ENCODE measurements at places on chromosomes 6 and 20.

DNA sequence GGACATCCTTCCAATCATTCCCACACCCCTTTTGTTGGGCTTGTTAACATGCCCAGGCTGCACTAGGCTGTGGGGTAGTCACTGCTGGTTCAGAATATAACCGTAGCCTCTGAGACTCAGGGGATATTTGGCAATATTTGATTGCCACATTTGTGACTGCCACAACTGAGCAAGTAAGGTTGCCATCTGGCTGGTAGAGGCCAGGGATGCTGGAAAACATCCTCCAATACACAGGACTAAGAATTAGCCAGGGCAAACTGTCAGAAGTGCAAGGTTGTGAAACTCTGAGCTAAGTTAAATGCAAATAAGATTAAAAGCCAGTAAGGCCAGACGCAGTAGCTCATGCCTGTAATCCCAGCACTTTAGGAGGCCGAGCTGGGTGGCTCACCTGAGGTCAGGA is 112.0 kb downstream of the ZMYND8 start:
- DNase-seq: no peak

DNA sequence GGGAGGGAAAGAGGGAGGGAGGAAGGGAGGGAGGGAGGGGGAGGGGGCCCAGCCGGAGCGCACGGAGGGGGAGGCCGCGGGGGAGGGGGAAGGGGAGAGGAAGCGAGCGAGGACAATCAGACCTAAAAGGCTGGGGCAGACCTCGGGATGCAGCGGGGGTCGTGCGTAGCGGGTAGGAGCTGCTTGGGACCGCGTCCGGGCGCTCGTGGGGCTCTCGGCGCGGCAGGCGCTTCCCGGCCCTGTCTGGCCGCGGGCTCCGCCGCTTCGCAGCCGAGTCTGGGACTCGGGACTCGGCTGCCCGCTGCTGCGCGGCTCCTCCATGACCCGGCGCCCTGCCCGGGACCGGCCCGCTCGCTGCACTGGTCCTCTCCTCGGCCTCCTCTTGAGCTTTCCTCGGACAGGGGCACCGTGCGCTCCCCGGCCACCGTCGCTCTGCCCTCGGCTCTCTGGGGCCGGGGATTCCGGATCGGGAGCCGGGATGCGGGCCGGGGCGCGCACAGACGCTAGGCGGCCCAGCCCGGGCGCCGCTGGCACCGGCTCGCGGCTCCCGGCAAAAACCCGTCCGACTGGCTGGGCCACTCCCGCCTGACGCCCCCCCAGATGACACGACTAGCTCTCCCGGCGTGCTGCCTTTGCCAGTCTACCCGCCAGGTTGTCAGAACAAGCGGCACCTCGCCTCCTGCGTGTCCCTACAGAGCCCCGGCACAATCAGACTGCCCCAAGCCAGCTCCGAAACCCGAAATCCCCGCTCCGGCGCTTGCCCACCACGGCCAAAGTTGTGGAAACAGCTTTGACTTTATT is 2.2 kb downstream of the TFAP2A start:
- no peak for DNase-seq

DNA sequence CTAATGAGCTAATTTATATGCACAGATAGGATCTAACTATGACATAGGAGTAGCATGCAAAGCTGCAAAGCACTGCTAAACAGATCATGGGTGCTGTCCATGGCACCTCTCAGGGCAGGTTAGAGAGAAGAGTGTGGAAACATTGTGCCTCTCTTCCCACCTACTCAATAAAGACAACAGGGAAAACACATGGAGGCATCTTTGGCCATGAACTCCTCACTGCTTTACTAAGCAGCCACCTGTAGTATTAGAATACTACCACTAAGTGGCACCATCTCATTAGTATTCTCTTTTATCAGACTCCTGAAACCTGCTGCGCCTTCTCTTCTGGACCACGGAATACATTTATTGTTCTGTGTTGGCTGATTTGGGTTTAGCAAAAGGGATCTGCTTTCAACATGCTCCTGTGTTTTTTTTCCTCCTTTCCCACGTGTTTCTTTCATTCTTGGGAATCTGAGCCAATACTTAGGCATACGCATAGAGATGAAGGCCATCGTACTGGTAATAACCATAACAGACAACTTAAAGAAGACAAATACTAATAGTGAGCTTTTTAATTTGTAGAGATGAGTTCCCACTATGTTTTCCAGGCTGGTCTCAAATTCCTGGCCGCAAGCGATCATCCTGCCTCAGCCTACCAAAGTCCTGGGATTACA is 9.4 kb upstream of the HDDC2 start:
- no peak for DNase-seq

- DNase-seq: no peak
These were observed 108.7 kb upstream of the MAP3K4 start for GRCh38 chr6:160882791-160883279.

- DNase-seq: no peak
These were observed 32.7 kb downstream of the OPRM1 start for GRCh38 chr6:154071711-154072110.

GRCh38 chr6:158970640-158971275 is 29.2 kb downstream of the RSPH3 start:
- DNase-seq: no peak

DNA sequence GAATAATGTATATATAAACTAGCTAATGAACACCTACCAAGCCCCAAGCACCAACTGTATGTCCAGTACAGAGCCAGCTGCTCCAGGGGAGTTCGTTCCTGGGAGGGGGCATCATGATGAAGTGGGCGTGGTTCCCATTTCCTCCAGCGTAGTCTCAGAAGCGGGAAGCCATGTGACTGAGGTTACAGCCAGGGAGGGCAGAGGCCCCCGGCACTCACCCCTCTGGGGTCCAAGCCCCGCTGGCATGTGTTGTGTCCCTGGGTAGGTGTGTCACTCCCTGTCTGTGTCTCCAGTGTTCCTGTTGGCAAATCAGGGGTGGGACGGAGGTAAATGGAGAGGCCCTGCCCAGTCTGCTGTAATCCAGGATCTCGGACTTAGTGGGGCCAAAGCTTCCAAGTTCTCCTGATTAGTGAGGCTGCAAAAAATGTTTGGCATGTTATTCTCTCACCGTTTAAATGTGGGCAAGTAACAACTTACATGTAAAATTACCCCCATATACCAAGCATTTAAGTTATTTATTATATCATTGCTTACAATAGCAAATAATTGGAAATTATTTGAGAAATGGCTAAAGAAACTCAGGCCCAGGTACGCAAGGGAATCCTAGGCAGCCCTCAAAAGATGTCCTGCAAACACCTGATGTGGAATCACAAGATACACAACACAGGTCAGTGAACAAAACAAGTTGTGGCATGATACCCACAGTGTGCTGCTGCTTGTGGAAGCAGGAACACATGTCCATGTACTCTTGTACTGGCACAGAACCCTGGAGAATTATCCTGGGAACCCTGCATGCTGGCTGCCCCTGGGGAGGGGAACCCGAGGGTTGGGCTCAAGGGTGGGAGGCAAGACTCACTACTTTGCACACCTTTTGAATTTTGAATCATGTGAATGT is 22.2 kb downstream of the FAM110A start:
- DNase-seq: no peak

DNA sequence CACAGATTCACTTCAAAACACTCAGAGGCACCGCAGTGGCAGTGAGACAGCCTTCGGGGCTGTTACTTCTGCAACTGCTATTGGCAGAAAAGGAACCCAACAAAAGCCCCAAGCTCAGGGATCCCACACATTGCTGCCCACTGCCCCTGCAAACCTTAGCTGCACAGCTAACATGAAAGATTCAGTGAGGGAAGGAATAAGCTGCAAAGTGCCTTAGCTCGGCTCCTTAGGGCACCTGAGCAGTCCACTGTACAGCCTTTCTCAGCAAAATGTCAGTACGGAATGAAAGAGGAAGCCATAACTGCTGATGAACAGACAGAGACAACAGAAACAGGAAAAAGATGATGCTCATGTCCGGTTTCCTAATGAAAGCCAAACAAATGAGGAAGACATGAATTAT is 179.7 kb upstream of the SHLD1 start:
- DNase-seq: no peak

GRCh38 chr6:36373368-36374019 is 14.0 kb downstream of the ETV7 start:
- no peak for DNase-seq

GRCh38 chr6:50819904-50820868 is 1.5 kb downstream of the TFAP2B start:
- DNase-seq: no peak

DNA sequence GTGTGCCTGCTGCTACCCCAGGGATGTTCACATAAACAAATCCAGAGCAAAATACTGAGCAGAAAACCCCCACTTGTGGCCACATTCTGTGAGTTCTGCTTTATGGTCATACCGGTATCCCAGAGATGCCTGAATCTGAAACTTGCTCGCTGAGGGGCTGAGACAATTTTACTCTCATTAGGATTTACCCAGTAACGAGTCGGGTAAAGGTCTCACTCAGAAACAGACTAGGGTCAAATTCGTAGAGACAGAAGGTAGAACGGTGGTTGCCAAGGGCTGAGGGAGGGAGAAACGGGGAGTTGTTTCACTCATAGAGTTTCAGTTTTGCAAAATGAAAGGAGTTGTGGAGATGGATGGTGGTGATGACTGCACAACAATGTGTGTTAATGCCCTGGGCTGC is 45.4 kb upstream of the NKX2-2 start:
- DNase-seq: peak; percentile 42

GRCh38 chr6:109060571-109060970 is 34.1 kb downstream of the SESN1 start:
- DNase-seq: no peak

DNA sequence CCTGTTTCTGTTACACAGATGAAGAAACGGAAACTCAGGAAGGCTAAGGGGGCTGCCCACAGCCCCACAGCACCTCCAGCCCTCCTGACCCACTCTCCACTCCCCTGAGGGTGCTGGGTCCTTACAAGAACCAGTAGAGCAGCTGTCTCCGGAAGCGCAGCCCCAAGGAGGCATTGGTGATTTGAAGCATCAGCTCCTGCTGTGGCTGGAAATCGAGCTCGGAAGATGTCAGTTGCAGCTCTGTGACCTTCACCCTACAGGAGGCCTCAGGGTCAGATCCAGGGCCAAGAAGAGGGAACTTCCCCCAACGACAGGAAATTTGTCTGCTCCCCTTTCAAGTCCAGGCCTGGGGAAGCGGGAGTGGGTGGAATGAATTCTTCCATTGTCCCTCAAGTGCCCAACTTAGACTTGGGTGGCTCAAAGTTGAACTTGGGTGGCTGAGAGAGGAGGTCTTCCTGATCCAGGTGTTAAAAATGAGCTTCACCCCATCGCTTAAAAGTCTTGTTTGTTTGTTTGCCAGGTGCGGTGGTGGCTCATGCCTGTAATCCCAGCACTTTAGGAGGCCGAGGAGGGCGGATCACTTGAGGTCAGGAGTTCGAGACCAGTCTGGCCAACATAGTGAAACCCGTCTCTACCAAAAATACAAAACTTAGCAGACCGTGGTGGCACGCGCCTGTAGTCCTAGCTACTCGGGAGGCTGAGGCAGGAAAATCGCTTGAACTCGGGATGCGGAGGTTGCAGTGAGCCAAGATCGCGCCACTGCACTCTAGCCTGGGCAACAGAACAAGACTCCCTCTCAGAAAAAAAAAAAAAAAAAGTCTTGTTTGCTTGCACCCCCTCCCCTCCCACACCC is 1.9 kb downstream of the PLTP start:
- DNase-seq: no peak

DNA sequence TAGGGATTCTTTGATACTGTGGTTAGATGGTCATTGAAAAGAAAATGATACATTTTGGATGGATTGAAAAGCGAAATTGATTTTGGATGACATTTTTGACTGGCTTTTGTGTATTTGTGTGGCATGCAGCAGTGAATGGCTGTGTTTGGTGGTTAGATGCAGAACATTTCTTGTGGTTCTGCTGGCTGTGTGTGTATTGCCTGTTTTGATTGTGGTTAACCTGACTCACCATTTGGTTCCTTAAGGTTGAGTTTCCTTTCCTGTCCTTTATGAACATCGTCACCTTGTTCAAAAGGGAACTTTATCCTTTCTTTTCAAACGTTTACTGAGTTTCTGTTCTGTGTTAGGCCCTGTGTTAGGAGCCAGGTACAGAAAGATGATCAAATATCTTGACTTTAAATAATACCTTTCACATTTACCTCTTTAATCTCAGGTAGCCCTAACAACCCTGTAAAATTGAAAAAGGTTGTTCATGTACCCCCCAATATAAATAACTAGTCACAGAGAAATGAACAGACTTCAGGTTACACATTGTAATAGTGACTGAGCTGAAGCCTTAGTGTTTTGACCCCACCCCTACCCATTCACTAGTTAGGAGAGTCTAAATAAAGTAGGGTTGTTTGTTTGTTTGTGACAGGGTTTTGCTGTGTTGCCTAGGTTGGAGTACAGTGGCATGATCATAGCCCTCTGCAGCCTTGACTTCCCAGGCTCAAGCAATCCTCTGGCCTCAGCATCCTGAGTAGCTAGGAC is 23.8 kb downstream of the ANKS1A start:
- peak; percentile 58 for DNase-seq

- DNase-seq: no peak
These were observed 1.9 kb downstream of the ELOVL2 start for GRCh38 chr6:11042025-11042749.

- no peak for DNase-seq
These were observed 41.2 kb downstream of the CDC5L start for GRCh38 chr6:44428682-44429081.

GRCh38 chr6:134082191-134082590 is 29.8 kb upstream of the SLC2A12 start:
- DNase-seq: no peak

DNA sequence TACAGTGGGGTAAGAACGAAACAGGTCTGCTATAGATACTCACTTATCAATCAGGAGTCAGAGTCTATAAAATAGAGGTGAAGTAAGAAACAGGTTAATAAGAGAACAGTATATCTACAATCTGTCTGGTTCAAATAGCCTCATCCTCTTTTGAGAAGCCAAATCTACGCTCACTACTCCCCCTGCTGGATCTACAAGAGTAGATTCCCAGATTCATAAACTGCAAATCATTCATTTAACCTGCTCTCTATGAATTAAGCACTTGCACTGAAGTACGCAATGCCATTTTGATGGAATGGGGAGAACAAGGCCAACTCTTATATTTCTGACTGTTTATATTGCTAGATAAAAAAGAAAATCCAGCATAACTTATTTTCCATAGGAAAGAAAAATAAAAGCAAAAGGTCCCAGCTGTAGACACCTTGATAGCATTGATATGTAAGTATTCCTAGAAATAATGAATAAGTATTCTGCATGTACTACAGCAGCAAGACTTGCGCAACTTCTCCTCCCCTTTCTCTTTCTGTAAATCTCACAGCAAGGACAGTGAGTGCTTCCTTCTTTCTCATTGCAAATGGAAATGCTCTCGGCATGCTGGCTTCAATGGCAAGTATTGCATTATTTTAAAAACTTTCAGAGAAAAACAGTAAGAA is 92.3 kb downstream of the RFX6 start:
- no peak for DNase-seq

- no peak for DNase-seq
These were observed 255.9 kb upstream of the SULF2 start for GRCh38 chr20:48041078-48041780.
